ENCODE measurements at places on chromosomes 2 and 18.
A peak's percentile ranks its signal among the peaks of the same experiment; 100 is the strongest.

DNA sequence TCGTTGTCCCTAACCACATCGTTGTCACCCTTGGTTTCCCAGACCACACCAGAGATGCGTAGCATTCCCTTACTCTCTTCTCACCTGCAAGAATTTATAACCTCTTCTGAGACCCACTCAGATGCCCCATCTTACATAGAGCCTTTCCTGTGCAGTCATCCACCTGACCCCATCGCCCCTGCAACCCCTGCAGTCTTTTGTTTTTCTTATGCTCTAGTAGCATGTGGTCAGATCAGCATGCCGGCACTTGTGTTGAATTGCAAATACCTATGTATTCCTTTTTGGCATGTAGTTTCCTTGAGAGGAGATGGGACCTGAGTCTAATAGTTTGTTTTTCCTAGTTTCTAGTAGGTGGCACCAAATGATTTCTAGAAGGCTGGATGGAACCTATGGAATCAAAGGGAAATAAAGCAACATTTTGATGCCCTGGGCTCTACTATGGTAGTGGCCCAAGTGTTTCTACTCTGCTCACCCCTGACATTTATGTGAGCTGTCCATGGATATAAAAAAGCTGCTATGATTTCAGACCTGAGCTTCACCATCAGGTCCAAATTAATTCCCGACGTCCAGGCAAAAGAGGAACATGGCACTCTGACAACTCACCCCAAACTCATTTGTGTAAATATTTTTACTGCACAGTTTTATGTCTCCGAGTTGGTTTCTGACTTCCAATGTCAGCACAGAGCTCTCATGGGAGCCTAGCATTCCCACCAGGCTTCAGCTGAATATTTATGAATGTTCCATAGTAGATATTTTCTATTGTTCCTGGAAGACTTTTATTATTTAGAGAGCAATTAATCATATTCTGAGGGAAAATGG, 143.6 kb downstream of the RNF144A start:
- DNase-seq: no peak

- DNase-seq: no peak
These were observed 27.6 kb downstream of the ST3GAL5 start for GRCh38 chr2:85861180-85861579.

DNA sequence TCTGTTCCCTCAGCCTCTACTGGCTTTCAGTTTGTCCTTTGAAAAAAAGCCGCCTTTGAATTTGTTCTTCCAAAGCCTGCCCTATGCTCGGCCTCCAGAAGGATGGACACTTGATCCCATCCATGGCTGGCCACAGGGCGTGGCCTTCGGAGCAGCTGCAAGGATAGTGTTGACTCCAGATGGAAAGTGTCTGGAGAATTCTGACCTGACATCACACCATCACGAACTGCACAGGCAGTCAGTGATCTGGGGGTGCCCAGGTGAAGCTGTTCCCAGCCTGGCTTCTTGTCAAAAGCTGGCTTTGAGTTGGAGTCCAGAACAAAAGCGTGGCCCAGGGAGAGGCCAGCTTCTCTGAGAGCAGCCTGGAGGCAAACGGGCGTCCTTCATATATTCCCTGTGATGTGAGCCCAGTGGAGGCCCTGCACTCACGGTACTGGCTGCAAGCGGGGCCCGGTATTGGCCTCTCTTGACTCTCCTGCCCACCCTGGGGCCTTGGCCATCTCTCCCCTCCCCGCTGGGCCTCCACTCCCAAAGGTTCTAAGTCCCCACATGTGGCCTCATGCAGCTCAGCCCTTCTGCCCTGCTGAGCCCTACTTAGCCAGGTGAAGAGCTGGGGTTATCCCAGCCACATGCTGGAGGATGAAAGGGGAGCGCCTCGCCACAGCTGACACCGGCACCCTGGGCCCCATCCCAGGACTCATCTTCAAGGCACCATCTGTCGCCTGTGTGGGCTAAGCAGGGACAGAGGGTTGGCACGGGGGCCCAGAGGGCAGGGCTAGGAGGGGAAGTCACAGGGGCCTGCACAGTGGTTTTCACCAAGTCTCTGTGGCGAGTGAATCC, 20.4 kb upstream of the ATOH8 start:
- DNase-seq: no peak

- DNase-seq: peak; percentile 15
These were observed 68.6 kb downstream of the CAB39 start for GRCh38 chr2:230781130-230781797.

- DNase-seq: no peak
These were observed 183.3 kb upstream of the TRIB2 start for GRCh38 chr2:12533337-12534005.

GRCh38 chr2:141728142-141728541, 402.7 kb downstream of the LRP1B start:
- no peak for DNase-seq

DNA sequence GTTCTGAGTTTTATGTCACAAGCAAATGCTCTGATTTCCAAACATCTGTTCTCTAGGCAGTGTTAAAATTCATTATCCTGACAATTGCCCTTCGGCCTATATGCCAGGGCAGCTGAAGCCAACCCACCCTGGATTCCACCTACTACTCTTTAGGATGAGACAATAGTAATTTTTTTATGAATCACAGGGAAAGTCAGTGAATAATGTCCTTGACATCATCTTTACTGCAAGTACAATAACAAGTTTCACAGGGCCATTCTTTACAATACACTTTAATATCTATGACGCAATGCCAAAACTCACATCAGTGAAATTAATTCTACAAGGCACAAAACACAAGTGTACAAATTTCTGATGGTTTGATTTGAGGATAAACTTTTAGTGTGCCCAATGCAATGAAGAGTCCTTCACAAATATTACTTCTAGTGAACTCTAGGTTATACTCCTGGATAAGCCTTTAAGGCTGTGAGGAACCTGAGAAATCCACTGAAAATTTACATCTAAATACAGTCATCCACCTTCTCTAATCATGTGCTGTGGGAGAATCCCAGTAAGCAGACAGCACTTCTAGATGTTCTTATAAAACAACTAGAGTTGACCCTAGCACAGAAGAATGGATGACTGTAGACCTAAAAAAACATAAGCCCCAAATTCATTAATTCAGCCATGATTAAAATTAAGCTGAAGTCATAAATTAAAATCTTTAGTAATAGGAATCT, 77.3 kb upstream of the CTLA4 start:
- DNase-seq: no peak

DNA sequence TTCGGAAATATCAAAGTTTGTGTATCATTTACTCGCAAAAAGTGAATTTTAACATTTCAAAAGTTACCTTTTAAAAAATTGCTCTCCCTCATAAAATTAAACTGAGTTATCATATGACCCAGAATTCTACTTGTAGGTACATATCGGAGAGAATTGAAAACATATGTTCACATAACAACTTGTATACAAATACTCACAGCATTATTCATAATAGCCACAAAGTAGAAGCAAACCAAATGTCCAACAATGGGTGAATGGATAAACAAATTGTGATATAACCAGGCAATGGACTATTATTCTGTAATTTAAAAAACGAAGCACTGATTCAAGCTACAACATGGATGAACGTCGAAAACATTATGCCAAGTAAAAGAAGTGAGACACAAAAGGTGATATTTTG, 412.0 kb upstream of the TCF4 start:
- no peak for DNase-seq

DNA sequence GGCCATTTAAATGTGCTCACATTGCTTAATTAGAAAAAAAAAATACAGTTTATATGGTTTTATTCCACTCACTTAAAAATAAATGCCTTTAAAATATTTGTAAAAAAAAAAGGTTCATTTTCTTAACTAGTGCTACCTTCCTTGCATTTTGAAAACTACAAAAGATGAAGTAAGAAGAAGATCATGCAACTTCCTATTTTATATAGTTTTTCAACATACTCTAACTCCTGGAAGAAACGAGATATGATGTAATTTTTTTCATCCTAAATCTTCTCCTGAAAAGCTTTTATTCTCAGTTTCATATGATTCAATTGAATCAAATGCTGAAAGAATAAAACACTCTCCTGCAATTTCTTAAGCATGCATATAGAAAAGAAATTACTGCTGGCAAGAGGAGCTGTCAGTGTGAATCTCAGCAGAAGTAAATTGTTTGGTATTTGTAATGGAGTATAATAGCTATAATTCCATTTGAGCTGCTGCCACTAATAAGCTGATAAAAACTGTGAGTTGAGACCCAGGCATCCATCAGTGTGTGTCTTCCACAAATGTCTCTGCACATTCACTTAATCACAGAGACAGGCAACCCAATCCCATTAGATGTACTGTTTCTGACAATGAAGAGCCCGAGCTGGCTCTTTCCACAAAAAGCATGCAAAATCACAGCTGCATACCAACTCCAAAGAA, 3.7 kb downstream of the FTCDNL1 start:
- DNase-seq: no peak

DNA sequence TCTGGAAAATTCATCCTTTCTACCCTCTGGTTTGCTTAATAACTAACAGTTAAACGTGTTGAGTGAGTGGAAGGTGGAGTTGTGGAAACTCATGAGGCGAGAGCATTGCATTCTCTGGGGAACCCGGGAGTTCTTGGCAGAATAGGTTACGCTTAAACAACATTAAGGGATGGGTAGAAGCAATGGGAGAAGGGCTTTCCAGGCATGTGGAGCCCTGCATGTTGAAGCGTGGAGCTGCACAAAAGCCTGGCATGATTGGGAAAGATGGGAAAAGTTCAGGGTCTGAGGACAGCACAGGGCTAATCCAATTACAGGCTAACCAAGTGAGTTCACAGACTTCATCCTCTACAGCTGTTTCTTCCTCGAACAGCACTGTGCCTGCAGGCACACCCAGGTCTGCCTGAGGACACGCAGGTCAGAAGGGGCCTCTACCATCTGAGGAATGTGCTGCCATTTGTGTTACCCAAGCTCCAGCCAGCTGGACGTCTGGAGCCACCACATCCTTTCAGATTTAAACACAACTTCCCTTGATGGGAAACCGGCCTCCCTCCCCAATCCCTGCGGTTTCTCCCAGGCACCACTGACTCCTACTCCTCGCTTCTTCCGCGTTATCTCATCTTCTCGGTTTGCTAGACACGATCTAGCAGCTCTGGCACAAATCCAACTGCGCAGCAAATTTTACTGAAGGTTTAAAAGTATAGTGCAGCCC, 164.2 kb downstream of the ANTXR1 start:
- no peak for DNase-seq

GRCh38 chr2:3075991-3076340, 301.7 kb downstream of the EIPR1 start:
- no peak for DNase-seq

DNA sequence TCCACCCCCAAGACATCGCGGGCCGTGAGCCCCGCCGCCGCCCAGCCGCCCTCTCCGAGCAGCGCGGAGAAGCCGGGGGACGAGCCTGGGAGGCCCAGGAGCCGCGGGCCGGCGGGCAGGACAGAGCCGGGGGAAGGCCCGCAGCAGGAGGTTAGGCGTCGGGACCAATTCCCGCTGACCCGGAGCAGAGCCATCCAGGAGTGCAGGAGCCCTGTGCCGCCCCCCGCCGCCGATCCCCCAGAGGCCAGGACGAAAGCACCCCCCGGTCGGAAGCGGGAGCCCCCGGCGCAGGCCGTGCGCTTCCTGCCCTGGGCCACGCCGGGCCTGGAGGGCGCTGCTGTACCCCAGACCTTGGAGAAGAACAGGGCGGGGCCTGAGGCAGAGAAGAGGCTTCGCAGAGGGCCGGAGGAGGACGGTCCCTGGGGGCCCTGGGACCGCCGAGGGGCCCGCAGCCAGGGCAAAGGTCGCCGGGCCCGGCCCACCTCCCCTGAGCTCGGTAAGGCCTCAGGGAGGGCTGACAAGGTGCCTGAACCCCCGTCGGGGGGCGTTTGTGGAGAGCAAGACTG, 14.2 kb downstream of the SPEG start:
- DNase-seq: peak; percentile 17

GRCh38 chr2:176380341-176380740, 111.1 kb downstream of the MTX2 start:
- no peak for DNase-seq

GRCh38 chr2:62114564-62114963, 81.4 kb upstream of the B3GNT2 start:
- no peak for DNase-seq

- DNase-seq: no peak
These were observed 802 bp upstream of the SAP130 start for GRCh38 chr2:128028668-128029054.

DNA sequence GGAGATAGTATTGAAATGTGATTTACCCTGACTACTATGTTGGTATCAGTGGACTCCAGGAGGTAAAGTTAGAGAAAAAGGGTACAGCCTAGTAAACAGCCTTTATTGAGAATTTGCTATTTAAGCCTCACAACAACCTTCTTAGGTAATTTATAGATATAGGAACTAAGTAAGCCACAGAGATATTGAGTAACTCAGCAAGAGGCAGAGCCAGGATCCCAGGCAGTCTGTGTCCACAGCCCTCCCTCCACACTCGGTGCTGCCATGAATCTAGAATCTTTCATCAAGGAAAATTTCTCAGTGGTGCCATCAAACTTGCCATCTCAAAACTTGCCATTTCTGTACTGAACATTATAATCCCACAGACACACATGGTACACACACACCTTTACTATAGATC, 170.9 kb downstream of the CAPN13 start:
- DNase-seq: no peak

DNA sequence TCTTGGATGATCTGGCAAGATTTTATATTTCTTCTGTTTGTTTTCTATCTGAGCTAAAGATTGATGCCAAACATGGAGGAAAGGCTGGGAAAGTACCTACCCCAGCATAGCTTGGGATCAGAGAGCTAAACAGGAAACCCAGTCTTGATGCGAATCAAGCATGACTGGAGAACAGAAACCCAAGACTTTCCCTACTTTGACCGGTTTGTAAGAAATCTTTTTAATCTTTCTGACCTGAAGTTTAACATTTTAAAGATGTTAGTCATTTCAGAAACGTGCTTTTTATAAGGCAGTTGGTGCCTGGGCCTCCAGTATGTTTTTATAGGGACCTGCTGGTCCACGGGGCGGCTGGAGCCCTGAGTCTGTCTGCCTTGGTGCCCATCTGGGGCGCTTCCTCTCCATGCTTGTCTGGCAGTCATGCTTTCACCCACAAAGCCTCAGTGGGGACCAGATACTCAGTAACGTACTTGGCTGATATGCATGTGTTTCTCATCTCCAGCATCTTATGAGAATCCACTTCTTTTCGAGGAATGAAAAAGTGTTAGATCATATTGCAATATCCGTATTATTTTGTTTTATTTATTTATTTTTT, 266.5 kb downstream of the PTGR3 start:
- peak; percentile 33 for DNase-seq

DNA sequence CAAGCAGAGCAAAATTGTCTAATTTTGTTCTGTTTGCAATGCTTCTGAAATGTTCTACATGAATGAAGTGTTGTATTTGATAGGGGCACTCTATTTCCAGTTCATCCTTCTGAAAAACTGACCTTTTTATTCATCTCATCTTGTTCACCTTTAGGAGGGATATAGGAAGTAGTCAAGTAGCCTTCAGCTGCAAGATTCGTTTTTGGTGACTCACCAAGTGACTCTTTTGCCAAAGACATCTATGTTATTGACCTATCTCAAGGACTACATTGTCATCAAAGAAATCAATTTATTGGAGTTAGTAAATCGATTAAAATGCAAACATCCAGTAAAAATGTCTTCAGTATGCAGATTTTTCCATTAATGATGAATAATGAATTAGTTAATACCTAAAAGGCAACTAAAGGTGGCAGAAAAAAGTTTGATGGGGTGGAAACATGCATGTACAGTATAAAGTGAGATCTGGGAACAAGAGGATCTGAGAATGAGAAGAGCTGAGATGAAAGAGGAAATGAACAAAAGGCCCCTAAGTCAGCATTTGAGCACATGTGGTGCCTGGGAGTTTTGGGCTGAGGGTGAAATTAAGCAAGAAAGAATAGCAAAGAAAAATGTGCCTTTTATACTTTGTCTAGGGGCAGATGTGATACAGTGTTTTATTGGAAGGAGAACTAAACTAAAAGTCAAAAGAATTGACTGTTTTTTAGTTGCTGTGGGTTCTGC, 255.1 kb upstream of the LINC00305 start:
- DNase-seq: no peak

All from stimulated activated CD4-positive, alpha-beta T cell treated with anti-CD3 and anti-CD28 coated beads, Interleukin-2, amount 100 ng/mL, for 24 hours (primary cell).